AG04450 (cell line): ENCODE measurements at places on chromosomes 1 and 21. TPM values are rescaled to one million over a fixed set of nuclear protein-coding genes. Genes with fewer than 3 reads are reported as not detected.

The SLC5A3 gene
- polyA plus RNA-seq, result 7.1 and 9.5 TPM in 2 replicates

The LAX1 gene
- polyA plus RNA-seq, result not detected in 2 replicates

The ETV3 gene
- polyA plus RNA-seq, result 9.2 and 10.0 TPM in 2 replicates

The F13B gene
- polyA plus RNA-seq, result not detected in 2 replicates

The RHCE gene
- polyA plus RNA-seq, result 0.25 and 0.42 TPM in 2 replicates

The CCDC185 gene
- polyA plus RNA-seq, result not detected in 2 replicates

The EXTL2 gene
- polyA plus RNA-seq, result 53.6 and 78.7 TPM in 2 replicates

The GJA9 gene
- polyA plus RNA-seq, result not detected in 2 replicates

The ATP6V1G3 gene
- not detected in 2 replicates for polyA plus RNA-seq

The FYB2 gene
- polyA plus RNA-seq, result not detected in 2 replicates

The IKBKE gene
- 20.8 and 27.6 TPM in 2 replicates for polyA plus RNA-seq

The HSF2BP gene
- polyA plus RNA-seq, result 1.0 and 1.1 TPM in 2 replicates

The IFI16 gene
- 134 and 179 TPM in 2 replicates for polyA plus RNA-seq

The FAM177B gene
- polyA plus RNA-seq, result not detected in 2 replicates

The TDRD10 gene
- not detected in 2 replicates for polyA plus RNA-seq

The HMCN1 gene
- polyA plus RNA-seq, result 19.7 and 20.9 TPM in 2 replicates

The UBE2U gene
- polyA plus RNA-seq, result not detected in 2 replicates

The HCRTR1 gene
- polyA plus RNA-seq, result not detected in 2 replicates

The LCE3D gene
- not detected in 2 replicates for polyA plus RNA-seq

The A3GALT2 gene
- not detected in 2 replicates for polyA plus RNA-seq

The MTARC1 gene
- polyA plus RNA-seq, result 2.1 and 2.6 TPM in 2 replicates

The NMNAT1 gene
- polyA plus RNA-seq, result 15.8 and 16.4 TPM in 2 replicates

The UBAP2L gene
- 173 and 177 TPM in 2 replicates for polyA plus RNA-seq

The ECM1 gene
- 122 and 163 TPM in 2 replicates for polyA plus RNA-seq

The CHIA gene
- not detected in 2 replicates for polyA plus RNA-seq

The RGS18 gene
- polyA plus RNA-seq, result 0.48 and 1.6 TPM in 2 replicates

The TMPRSS2 gene
- not detected in 2 replicates for polyA plus RNA-seq

The OSCP1 gene
- 7.9 and 8.1 TPM in 2 replicates for polyA plus RNA-seq

The TEX38 gene
- not detected in 2 replicates for polyA plus RNA-seq

The PLEKHN1 gene
- 0.06 and 0.15 TPM in 2 replicates for polyA plus RNA-seq
